ENCODE measurements at places on chromosomes 5 and 9.

- DNase-seq = no peak
Measured at GRCh38 chr9:17870722-17871121, 291.9 kb downstream of the SH3GL2 start.

GRCh38 chr5:35803191-35803651 lies 53.5 kb upstream of the IL7R start:
- no peak for DNase-seq

DNA sequence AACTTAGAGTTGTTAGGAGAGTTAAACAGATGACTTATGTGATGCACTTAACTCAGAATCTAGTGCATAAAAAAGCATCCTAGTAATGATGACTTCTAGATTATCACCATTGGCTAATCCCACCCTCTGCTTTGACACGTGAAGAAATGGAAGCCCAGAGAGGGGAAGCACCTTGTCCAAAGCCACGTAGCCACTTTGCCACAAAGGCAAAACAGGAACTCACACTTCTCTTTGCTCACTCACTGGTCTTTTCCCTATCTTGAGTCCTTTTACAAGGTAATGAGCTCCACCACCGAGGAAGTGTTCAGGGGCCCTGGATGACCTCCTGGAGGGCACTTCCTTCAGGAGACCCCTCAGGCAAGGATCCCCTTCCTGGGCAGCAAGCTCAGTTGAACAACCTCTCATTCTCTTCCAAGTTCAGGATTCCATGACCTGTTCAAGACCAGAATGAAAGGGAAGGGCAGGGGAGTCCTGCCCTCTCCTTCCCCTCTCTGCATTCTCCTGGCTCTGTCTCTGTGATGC lies 89.7 kb downstream of the HRH2 start:
- DNase-seq = no peak

- DNase-seq = no peak
Measured at GRCh38 chr5:52706775-52707174, 80.9 kb upstream of the ITGA1 start.

- no peak for DNase-seq
Measured at GRCh38 chr5:88813244-88813643, 69.7 kb downstream of the MEF2C start.

GRCh38 chr5:5009240-5009639 lies 130.9 kb upstream of the ADAMTS16 start:
- no peak for DNase-seq

DNA sequence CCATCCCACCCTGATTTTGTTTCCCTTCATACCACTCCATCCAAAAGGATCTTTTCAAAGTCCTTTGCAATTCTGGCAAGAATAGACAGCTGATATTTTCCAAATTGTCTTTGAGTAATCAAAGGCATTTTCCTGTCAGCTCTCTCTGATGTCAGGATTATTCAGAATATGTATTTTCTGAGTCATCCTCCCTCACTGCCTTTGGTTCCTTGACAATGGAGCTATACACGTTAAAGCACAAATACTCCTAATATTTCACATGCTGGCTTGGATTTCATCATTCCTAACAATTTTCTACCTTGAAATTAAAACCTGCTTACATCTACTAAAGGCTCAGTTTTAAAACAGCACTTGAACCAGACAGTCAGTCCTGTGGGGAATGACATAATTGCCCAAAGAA lies 379.4 kb downstream of the GADD45G start:
- no peak for DNase-seq

GRCh38 chr9:134146774-134147493 lies 11.1 kb downstream of the WDR5 start:
- DNase-seq = no peak

GRCh38 chr5:58902305-58902704 lies 319.4 kb downstream of the RAB3C start:
- no peak for DNase-seq

- no peak for DNase-seq
Measured at GRCh38 chr5:87347841-87348240, 64.9 kb downstream of the CCNH start.

GRCh38 chr9:129476821-129477611 lies 143.9 kb downstream of the C9orf50 start:
- no peak for DNase-seq

- DNase-seq = no peak
Measured at GRCh38 chr5:102911973-102912372, 156.9 kb downstream of the PAM start.
